ENCODE measurements at places on chromosomes 11 and 22.
A peak's percentile ranks its signal among the peaks of the same experiment; 100 is the strongest.

DNA sequence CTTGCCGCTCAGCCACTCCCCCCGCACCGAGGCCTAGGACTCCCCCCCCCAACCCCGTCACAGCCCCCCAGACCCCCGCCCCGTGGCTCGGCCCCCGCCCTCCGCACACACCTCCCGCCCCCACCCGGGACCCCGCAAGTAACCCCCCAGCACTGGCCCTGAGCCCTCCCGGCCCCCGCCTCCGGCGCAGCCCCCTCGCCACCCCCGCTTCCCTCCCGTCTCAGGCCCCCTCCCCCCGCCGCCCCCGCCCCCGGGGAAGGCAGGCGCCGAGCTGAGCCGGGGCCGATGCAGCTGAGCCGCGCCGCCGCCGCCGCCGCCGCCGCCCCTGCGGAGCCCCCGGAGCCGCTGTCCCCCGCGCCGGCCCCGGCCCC, 1.5 kb downstream of the SHANK3 start:
- H3K27me3 ChIP-seq = peaks cover 25% of the 10 kb centered on the region
- DNase-seq = no peak
- no peak overlapping the region for H3K27ac ChIP-seq
- H3K4me1 ChIP-seq = peaks cover 16% of the 10 kb centered on the region
- no peaks in the 10 kb centered on the region for H3K36me3 ChIP-seq

- no peaks in the 10 kb centered on the region for H3K4me1 ChIP-seq
- H3K27me3 ChIP-seq = no peaks in the 10 kb centered on the region
- no peak overlapping the region for H3K4me3 ChIP-seq
- H3K36me3 ChIP-seq = no peaks in the 10 kb centered on the region
- no peak for DNase-seq
- no peak overlapping the region for H3K27ac ChIP-seq
These were observed 213.3 kb downstream of the MN1 start for GRCh38 chr22:27588268-27588667.

DNA sequence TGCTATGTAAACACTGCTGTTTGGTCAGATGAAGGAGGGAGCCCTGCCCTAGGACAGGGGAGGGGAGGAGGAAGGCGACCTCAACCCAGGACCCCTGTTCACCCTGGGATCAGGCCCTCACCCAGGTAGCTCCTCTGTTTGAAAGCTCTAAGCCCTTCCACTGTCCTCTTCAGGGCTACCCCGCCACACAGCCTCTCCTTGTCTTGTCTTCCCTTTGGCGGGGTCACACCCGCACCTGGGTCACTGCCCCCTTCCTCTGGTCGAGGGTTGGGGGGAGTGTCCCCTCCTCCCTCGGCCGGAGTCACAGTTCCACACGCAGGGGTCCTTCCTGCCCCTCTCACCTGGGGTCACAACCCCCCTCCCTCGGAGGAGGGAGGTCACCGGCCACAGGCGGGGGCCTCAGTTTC, 463 bp upstream of the PTPMT1 start:
- peak overlapping the region; percentile 72 for H3K27ac ChIP-seq
- H3K4me3 ChIP-seq = peak overlapping the region; percentile 92
- peaks cover 16% of the 10 kb centered on the region for H3K4me1 ChIP-seq
- no peaks in the 10 kb centered on the region for H3K27me3 ChIP-seq
- no peak for DNase-seq

DNA sequence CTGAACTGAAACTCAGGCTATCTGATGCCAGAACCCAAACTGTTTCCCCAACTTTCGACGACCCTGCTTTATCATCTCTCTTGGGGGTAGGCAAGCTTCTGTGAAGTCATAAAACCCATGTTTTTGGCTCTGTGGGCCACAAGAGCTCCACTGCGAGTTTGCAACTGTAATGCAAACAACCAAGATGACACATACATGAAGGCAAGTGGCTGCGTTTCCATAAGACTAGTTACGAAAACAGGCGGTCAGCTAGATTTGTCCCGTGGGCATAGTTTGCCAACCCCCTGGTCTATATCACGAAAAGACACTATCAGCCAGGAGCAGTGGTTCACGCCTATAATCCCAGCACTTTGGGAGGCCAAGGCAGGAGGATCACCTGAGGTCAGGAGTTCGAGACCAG, 37.5 kb downstream of the TPST2 start:
- H3K27me3 ChIP-seq = no peaks in the 10 kb centered on the region
- no peak overlapping the region for H3K4me3 ChIP-seq
- no peak for DNase-seq
- H3K4me1 ChIP-seq = no peaks in the 10 kb centered on the region

DNA sequence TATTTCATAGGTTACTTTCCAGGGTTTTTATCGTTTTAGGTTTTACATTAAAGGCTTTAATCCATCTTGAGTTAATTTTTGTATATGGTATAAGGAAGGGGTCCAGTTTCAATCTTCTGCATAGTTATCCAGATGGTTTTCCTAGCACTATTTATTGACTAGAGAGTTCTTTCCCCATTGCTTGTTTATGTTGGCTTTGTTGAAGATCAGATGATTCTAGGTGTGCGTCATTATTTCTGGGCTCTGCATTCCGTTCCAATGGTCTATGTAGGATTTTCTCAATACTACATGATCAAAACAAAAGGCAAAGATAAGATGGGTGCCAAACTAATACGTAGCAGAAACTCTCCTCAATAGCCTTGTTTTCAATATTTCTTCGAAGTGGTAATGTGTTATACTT, 14.3 kb upstream of the RIC3 start:
- no peak overlapping the region for H3K4me3 ChIP-seq
- DNase-seq = no peak
- H3K27me3 ChIP-seq = no peaks in the 10 kb centered on the region
- no peak overlapping the region for H3K27ac ChIP-seq
- H3K36me3 ChIP-seq = no peaks in the 10 kb centered on the region

DNA sequence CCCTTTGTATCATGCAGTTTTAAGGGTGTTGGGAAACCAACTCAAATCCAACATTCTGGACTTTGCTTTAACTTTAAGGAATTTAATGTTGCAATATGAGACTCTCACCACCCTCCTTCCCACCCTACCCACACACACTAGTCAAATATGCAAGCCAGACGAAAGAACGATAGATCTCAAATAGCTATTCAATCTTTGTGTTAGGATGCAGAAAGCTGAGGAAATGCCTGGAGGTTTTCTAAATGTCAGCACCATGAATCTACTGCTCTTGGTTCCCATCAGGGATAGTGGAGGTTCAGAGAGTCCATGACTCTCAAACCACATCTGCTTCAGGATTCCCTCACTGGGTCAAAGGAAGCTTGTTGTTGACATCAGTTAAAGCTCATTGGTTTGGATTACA, 33.7 kb downstream of the EXPH5 start:
- no peak overlapping the region for H3K27ac ChIP-seq
- DNase-seq = no peak
- H3K4me3 ChIP-seq = no peak overlapping the region
- H3K27me3 ChIP-seq = no peaks in the 10 kb centered on the region

GRCh38 chr11:33928564-33928963, 36.7 kb upstream of the LMO2 start:
- no peak for DNase-seq
- H3K36me3 ChIP-seq = no peaks in the 10 kb centered on the region
- no peak overlapping the region for H3K27ac ChIP-seq
- no peaks in the 10 kb centered on the region for H3K27me3 ChIP-seq
- no peaks in the 10 kb centered on the region for H3K4me1 ChIP-seq

DNA sequence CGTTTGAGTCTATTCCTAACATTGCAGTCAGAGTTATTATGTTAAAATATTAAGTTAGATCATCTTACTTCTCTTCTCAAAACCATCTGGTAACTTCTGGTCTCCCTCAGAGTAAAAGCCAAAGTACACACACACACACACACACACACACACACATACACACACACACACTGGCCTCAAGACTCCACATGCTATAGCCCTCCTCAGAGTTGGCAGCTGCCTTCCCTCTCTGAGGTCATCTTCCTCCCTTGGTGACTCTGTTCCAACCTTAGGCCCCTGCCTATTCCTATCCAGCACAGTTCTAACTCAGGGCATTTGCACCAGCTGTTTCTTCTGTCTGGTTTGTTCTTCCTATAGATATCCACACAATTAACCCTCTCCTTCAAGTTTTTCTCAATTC, 272.0 kb upstream of the SESN3 start:
- H3K27me3 ChIP-seq = no peaks in the 10 kb centered on the region
- H3K4me3 ChIP-seq = no peak overlapping the region
- no peaks in the 10 kb centered on the region for H3K4me1 ChIP-seq

GRCh38 chr22:28817919-28818859, 17.8 kb upstream of the XBP1 start:
- H3K27me3 ChIP-seq = no peaks in the 10 kb centered on the region
- H3K4me3 ChIP-seq = no peak overlapping the region
- no peak for DNase-seq
- no peak overlapping the region for H3K27ac ChIP-seq
- no peaks in the 10 kb centered on the region for H3K36me3 ChIP-seq
- H3K4me1 ChIP-seq = peaks cover 43% of the 10 kb centered on the region

GRCh38 chr11:126561327-126561893, 205.9 kb downstream of the ST3GAL4 start:
- H3K4me3 ChIP-seq = no peak overlapping the region
- H3K4me1 ChIP-seq = no peaks in the 10 kb centered on the region
- no peaks in the 10 kb centered on the region for H3K36me3 ChIP-seq
- DNase-seq = no peak

DNA sequence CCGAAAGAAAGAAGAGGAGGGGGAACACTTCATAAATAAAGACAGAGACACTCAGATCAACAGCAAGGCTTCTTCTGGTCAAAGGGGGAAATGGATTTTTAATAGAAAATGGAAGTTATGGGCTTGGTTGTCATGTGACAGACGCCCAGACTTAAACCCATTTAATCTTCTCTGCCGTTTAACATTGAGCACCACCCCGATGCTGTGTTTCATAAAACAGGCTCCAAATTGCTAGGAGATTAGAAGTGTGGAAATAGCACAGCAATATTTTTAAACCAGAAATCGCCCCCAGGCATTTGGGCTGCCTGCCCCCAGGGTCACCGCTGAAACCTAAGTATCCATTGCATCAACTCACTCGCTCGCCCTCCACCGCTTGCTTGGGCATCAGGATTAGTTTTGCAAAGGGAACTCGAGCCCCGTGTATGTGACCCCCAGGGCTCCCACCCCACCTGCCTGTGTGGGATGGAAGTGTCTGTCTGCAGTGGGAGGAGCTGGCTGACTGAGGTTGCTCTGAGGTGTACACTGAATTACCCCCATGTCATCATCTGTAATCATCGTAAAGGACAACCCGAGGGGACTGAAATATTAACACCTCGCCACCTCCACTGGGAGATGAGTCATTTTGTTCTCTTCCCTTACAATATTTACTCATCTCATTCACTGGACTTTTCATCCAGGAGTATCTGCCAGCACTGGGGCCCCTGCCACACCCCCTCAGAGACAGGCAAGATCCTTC, 10.7 kb downstream of the DSCAML1 start:
- no peaks in the 10 kb centered on the region for H3K27me3 ChIP-seq
- H3K4me1 ChIP-seq = no peaks in the 10 kb centered on the region
- no peak overlapping the region for H3K4me3 ChIP-seq
- no peak for DNase-seq
